ENCODE measurements at places on chromosomes 12 and 14. TPM values are rescaled to one million over a fixed set of nuclear protein-coding genes. Genes with fewer than 3 reads are reported as not detected.

METTL1 gene
- 23.4 TPM for total RNA-seq

TRPV4 gene
- 6.0 TPM for total RNA-seq

RPS6KL1 gene
- total RNA-seq = 7.9 TPM

NGB gene
- total RNA-seq = not detected

C2CD5 gene
- 48.4 TPM for total RNA-seq

SETD1B gene
- total RNA-seq = 34.5 TPM

PRICKLE1 gene
- total RNA-seq = 21.7 TPM

DNA sequence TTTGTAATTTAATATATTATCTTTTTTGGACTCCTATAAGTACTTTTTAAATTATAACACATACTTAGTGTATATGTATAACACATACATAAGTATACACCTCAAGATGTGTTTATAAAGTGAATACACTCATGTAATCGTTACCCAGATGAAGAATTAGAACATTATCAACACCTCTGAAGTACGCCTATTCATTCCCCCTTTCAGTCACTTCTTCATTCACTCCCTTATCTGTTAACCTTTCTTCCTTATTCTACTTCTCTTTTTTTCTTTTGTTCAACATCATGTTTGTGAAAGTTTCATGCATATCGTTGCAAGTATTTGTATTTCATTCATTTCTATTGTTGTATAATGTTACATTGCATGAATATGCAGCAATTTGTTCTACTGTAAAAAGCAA, 98.5 kb downstream of the ARID2 start:
- H3K36me3 ChIP-seq = peaks cover 3% of the 10 kb centered on the region
- no peak overlapping the region for H3K27ac ChIP-seq
- H3K4me3 ChIP-seq = no peak overlapping the region

DNA sequence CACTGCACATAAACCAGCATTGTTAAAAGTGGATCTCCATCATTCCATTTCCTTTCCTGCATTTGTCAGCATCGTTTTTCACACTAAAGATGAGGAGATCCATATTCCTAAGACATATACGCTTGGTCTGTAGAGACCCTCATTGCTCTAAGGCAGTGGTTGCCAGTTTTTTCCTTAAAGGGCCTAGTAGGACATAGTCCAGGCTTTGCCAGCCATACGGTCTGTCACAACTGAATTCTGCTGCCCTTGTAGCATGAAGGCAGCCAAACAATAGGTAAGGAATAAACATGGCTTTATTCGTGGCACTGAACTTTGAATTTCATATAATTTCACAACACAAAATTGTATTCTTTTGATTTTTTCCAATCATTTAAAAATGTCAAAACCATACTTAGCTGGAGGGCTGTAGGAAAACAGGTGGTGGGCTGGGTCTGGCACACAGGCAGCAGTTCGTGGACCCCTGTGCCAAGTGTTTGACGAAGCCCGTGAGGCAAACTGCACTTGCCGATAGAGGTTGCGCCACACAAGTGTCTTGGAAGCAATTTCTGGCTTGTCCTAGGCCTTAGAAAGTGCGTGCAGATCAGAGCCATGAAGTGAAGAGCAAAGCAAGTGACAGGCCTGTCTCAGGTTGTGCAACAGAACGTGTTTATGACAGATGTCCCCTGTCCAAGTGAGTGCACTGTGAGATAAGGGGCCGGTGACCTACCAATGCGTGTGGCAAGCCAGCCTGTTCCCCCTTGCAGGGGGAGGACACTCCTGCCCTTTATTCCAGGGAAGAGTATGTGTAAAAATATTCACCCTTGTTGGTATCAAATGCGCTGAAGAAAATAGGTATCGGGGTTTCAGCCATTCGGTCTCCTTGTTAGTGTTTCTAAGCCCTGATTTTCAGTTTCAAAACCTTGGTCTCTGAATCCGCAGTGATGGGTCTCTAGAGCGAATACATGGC, 916 bp upstream of the CHPT1 start:
- no peaks in the 10 kb centered on the region for H3K36me3 ChIP-seq
- H3K4me3 ChIP-seq = peak overlapping the region; percentile 75

- DNase-seq = no peak
- no peaks in the 10 kb centered on the region for H3K36me3 ChIP-seq
- H3K4me1 ChIP-seq = no peaks in the 10 kb centered on the region
- H3K4me3 ChIP-seq = no peak overlapping the region
- no peak overlapping the region for H3K27ac ChIP-seq
- no peaks in the 10 kb centered on the region for H3K27me3 ChIP-seq
Observed at GRCh38 chr14:48125654-48126053, 450.2 kb upstream of the MDGA2 start.

DNA sequence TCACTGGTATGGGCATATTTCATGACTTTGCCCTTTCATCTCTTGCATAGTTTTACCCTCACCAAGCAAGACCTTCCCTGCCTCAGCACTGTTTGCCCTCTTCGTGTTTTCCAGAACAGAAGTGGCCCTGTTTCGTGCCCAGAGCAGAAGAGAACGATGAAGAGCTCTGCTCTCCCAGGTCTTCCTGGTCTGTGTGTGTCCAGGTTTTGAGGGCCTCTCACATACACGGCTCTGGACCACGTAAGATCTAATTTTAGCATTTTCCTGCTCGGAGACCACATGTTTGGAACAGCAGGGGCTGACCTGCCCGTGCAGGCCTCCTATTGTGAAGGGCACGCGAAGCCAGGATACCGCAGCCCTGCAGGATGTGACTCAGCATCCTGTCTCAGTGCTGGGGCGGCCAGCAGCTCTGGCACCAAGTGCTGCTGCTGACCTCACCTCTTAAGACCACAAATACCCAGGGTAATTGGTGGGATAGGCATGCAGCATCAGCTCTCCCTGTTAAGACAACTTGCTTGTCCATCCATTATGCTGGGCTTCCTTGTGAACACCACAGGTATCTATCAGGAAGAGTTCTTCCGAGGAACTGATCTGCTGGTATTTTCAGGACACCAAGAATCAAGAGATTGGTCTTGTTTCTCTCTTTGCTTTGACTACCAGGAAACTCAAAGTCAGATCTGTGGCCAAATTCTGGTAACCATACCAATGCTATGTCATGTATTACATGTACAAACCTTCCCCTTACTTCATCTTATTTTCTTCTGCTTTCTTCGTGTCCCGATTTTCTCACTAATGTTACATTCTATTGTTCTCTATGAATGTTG, 19.0 kb downstream of the SSH1 start:
- peaks cover 43% of the 10 kb centered on the region for H3K4me1 ChIP-seq
- H3K27ac ChIP-seq = peak overlapping the region; percentile 95
- no peaks in the 10 kb centered on the region for H3K27me3 ChIP-seq
- H3K4me3 ChIP-seq = no peak overlapping the region

DNA sequence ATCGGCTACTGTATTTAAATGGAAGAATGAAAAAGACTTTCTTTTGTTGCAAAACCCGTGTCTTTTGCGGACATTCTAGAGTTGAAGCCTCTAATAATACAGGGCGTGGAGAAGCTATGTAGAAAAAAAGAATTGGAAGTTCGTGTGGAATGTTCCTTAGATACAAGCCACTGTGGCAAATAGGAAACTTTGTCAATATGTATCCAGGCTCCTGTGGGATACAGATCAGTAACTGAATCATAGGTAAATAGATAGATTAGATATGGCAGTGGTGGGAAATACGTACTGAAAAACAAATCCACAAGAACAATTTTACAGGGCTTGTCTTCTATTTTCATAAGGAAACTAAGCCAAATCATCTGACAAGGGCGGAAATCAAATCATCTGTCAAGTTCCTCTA, 245.4 kb downstream of the EGLN3 start:
- no peaks in the 10 kb centered on the region for H3K27me3 ChIP-seq
- no peak overlapping the region for H3K4me3 ChIP-seq
- no peak overlapping the region for H3K27ac ChIP-seq
- DNase-seq = no peak
- no peaks in the 10 kb centered on the region for H3K4me1 ChIP-seq

- H3K36me3 ChIP-seq = no peaks in the 10 kb centered on the region
- no peak overlapping the region for H3K27ac ChIP-seq
- no peaks in the 10 kb centered on the region for H3K4me1 ChIP-seq
- no peaks in the 10 kb centered on the region for H3K27me3 ChIP-seq
- no peak for DNase-seq
Observed at GRCh38 chr14:60183741-60184140, 18.5 kb upstream of the DHRS7 start.

DNA sequence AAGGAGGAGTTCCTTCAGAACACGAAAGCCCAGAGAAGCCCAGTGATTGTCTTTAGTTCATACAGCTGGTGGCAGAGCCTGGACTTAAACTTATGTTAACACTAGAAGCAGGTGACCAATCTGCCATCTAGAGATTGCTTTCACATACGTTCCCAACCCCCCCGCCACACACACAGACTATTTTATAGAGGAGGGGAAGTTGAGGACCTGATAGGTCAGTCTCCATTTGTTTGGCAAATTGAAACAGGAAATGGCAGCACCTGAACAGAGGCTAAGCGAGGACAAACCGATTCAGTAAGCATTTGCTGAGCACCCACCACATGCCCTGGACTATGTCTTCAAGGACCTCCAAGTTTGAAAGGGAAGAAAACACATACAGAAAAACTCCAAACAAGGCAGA, 4.8 kb upstream of the PLEKHD1 start:
- no peak for DNase-seq
- no peaks in the 10 kb centered on the region for H3K36me3 ChIP-seq
- H3K27ac ChIP-seq = no peak overlapping the region
- no peaks in the 10 kb centered on the region for H3K4me1 ChIP-seq
- no peak overlapping the region for H3K4me3 ChIP-seq

GRCh38 chr14:101821528-101821927, 60.0 kb downstream of the PPP2R5C start:
- no peaks in the 10 kb centered on the region for H3K4me1 ChIP-seq
- H3K27me3 ChIP-seq = no peaks in the 10 kb centered on the region
- no peak for DNase-seq
- H3K27ac ChIP-seq = no peak overlapping the region
- no peak overlapping the region for H3K4me3 ChIP-seq

- H3K27me3 ChIP-seq = no peaks in the 10 kb centered on the region
- H3K4me1 ChIP-seq = no peaks in the 10 kb centered on the region
- DNase-seq = peak; percentile 87
- H3K4me3 ChIP-seq = no peak overlapping the region
- H3K36me3 ChIP-seq = no peaks in the 10 kb centered on the region
- no peak overlapping the region for H3K27ac ChIP-seq
Observed at GRCh38 chr12:105420659-105421240, 90.3 kb downstream of the C12orf75 start.

DNA sequence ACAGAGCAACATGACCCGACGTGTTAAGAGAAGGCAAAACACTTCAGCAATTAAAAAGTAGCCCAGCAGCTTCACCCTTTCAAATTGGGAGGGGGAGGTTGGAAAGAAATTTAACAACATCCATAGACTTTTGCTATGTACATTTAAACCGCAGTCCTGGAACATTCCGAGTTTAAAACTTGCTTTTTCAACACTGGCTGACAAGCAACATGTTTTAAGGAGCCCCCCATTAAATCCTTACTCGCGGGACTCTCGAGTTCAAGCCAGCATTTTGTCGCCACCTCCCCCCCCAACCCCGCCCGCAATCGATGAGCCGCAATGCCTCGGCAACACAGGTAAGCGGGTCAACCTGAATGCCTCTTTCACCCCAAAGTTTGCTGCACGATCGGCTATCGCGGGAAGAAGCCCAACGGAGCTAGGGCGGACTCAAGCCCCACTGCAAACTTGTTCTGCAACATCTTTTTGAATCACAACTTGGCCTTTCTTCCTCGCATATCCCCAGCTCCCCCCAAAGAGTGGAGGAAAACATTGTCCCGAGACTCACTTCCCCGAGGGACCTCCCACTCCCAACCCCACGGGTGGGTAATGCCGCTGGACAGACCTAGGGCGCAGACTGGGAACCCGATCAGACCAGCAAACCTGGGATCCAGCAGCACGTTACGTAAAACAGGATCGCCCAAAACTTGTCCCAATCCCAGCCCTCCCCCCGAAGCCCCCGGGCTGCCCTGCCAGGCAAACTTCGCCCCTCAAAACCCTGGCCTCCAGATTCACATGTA, 777 bp downstream of the ZFP36L1 start:
- peak; percentile 21 for DNase-seq
- H3K4me3 ChIP-seq = peak overlapping the region; percentile 100
- peaks cover 3% of the 10 kb centered on the region for H3K36me3 ChIP-seq
- peaks cover 14% of the 10 kb centered on the region for H3K4me1 ChIP-seq
- H3K27me3 ChIP-seq = no peaks in the 10 kb centered on the region

DNA sequence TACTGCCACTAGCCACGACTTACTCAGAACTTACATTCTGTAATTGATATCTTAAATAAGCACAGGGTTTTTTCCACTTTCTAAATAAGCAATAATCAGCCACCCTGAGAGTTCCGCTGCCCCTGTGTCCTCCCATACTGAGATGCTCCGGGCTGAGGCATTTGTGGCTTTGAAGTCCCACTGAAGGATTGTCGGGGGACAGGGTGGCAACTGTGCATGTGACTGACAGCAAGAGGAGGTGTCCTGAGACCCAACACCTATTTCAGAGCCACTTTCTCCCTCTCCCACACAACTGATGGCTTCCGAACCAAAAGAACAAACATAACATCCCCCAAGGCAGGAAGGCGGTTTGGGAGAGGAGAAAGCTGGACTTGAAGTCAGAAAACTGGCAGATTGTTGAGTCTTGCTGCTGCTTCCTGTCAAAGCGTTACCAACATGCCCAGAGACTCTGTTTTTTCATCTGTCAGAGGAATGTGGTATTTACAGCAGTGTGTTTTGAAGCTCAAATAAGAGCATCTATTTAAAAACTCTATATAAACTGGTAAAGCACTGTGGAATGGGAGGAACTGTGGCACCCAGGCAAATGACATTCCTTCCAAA, 157.9 kb upstream of the FKBP4 start:
- no peaks in the 10 kb centered on the region for H3K27me3 ChIP-seq
- H3K36me3 ChIP-seq = no peaks in the 10 kb centered on the region
- no peak overlapping the region for H3K4me3 ChIP-seq
- no peaks in the 10 kb centered on the region for H3K4me1 ChIP-seq
- no peak overlapping the region for H3K27ac ChIP-seq
- no peak for DNase-seq

DNA sequence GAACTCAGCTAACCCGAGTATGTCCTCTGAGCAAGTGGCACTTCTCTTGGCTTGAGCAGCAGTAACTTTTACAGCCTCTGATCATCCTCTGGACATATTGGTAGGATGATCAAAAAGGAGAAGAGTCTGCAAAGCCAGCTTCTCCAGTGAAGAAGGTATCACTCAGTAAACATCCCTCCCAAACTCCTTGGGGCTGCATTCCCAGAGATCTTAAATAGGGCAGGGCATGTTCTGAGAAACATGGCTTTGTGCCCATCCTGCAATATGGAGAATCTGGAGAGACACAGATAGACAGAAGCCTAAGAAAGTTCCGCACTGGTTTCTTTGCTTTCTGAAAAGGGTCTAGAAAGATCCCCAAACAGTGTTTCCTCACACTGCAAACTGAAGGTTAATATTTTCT, 65.4 kb downstream of the RBM19 start:
- H3K27me3 ChIP-seq = no peaks in the 10 kb centered on the region
- H3K27ac ChIP-seq = no peak overlapping the region
- peaks cover 5% of the 10 kb centered on the region for H3K4me1 ChIP-seq
- no peak overlapping the region for H3K4me3 ChIP-seq
- H3K36me3 ChIP-seq = peaks cover 3% of the 10 kb centered on the region
- no peak for DNase-seq

DNA sequence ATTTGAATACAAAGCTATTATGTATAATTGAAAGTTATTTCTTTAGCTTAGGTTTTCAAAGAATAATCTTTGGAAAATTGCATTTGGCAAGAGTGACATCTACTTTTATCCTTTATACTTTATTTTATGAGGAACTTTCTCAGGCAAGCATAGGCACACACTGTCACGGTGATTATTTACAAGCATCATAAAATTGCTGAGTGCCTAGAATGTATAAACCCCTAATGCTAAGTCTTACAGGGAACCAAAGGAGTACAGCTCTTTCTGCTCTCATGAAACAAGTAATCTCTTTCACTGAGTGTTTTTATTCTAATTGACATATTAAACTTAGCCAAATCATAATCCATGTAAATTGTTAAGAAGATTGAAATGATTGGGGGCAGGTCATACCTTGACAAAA, 154.9 kb downstream of the FSCB start:
- H3K36me3 ChIP-seq = no peaks in the 10 kb centered on the region
- H3K27me3 ChIP-seq = no peaks in the 10 kb centered on the region
- H3K27ac ChIP-seq = no peak overlapping the region
